SK-N-SH treated with all-trans-retinoic acid at 6 μM for 48 hours (cell line): ENCODE measurements at places on chromosomes 6 and 20.

DNA sequence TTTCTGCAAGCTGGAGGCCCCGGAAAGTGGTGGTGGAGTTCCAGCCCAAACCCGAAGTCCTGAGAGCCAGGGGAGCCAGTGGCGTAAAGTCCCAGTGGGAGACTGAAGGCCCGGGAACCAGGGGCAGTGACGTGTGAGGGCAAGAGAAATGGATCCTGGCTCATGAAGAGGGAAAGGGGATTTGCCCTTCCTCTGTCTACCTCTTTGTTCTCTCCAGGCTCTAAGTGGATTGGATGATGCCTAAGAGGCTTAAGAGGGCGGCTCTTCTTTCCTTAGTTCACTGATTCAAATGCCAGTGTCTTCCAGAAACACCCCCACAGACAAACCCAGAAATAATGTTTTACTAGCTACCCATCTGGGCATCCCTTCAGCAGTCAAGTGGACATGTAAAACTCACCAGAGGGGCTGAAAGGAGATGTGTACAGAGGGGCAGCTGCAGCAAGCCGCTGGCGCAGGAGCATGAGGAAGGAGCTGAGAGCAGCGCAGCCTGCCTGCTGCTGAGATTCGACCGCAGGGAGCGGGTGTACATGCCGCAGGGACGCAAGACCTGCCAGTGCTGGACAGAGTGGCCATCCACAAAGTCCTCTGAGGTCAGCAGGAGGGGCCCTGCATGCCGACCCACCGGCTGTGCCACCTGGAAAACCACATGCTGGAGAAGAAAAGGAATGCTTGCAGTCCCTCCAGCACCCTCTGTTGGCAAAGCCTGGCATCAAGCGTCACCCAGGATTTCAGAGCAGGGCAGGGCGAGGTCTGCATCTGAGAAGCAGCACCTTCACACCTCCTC lies 29.5 kb downstream of the CDYL start:
- peak; percentile 91 for ATAC-seq

DNA sequence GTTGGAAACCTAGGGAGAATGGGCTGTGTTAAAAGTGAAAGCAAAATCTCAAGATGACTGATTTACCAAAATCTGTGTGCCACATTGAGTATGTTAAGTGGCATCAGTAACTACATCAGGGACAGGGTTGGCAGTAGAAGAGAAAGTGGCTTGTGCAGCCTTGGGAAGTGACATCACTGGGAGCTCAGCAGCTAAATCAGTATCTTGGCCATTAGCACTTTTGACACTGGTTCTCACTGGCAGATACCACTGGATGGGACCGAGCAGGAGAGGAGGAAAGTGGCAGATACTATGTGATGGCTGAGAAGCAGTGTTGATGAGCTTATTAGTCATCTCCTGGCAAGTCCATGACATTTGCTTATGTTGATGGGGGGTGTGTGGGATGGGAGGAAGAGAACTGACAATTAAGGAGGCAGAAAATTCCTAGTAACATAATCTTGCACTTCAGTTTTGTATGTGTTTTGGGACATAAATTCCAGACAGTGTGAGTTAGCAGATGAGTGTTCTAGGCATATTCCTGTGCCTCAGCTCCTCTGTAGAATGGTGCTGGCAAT lies 322.2 kb downstream of the SOX4 start:
- peak; percentile 75 for ATAC-seq

- ATAC-seq: peak; percentile 91
These were observed 82.9 kb upstream of the MLN start for GRCh38 chr6:33886673-33887144.

GRCh38 chr6:168216117-168216516 lies 103.5 kb downstream of the DACT2 start:
- no peak for ATAC-seq

- peak; percentile 63 for ATAC-seq
These were observed 263.2 kb upstream of the PLN start for GRCh38 chr6:118284736-118285360.

DNA sequence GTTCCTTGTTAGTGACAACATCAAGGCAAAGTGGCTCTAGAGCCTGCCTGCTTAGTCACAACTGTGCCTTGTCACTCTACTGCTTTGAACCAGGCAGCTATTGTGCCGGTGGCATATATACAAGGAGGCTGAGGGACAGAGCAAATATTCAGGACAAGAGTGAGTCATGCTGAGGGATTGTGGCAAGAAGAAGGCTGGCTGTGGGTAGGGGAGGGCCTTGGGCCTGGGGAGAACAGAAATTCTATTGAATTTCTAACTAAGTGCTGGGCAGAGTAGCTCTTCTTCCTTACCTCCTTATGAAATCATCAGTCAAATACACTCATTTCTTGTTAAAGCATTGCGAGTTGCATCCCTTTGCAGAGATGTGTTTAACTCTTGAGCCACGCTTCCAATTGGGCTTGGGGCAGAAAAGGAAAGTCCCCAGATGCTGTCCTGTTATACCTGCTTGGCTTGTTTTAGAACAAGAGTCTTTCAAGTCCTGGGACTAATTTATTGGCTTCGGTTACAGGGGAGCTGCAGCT lies 59.7 kb downstream of the PFDN4 start:
- ATAC-seq: peak; percentile 88

DNA sequence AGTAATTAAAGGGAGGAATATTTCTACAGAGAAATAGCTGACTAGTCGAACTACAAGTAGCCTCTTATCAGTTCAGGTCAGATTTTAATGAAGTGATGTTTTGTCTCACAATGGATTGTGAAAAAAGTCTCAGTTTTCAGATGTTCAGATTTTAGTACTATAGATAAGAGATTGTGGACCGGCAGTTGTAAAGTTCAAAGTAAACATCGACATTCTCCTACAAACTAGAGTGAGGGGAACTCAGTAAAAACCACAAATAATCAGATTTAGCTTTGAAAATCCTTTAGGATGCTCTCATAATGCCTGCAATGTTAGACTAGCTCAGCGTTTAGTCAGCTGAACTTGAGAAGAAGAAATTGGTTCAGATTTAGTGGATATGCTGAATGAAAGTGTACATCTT lies 39.9 kb downstream of the RCAN2 start:
- ATAC-seq: no peak

DNA sequence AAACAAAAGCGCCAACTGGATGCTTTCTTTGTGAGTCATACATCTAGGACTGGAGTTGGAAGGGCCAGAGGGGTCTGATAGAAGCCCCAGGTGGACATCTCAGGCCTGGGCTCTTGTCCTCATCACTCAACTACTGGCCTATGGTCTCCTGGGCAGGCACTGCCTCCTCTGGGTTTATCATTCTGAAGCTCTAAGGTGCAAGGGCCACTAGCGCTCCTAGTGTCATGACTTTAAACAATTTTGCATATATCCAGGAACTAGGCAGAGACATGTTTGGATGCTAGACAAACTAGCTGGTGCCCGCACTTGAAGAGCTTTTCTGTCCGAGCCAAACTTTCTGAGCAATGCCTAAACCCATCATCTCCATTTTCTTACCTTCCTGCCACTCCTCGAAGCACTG lies 72.3 kb downstream of the CD164 start:
- ATAC-seq: no peak

DNA sequence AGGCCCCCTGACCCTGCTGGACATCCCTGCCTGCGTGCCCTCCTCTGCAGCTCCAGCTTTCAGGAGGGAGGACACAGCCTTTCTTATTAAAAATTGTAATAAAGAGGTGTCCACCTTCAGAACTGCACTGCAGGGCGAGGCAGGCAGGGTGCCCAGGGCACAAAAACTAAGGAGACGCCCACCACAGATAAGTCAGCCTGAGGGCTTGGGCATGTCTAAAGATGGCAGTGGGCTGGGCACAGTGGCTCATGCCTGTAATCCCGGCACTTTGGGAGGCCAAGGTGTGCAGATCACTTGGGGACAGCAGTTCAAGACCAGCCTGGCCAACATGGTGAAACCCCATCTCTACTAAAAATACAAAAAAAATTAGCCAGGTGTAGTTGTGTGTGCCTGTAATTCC lies 7.0 kb upstream of the C20orf144 start:
- ATAC-seq: no peak

GRCh38 chr20:41141153-41141815 lies 3.9 kb downstream of the PLCG1 start:
- ATAC-seq: no peak

DNA sequence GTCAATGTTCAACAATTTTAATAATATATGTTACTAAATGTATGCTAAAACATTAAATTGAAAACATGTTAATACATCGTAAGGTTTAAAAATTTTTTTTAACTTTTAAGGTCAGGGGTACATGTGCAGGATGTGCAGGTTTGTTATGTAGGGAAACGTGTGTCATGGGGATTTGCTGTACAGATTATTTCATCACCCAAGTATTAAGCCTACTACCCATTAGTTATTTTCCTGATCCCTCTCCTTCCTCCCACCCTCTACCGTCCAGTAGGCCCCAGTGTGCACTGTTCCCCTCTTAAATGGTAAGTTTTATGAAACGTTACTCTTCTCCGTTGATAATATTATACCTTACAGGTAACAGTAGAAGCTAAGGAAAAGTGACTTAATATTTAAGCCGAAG lies 15.8 kb downstream of the PDE7B start:
- ATAC-seq: no peak

DNA sequence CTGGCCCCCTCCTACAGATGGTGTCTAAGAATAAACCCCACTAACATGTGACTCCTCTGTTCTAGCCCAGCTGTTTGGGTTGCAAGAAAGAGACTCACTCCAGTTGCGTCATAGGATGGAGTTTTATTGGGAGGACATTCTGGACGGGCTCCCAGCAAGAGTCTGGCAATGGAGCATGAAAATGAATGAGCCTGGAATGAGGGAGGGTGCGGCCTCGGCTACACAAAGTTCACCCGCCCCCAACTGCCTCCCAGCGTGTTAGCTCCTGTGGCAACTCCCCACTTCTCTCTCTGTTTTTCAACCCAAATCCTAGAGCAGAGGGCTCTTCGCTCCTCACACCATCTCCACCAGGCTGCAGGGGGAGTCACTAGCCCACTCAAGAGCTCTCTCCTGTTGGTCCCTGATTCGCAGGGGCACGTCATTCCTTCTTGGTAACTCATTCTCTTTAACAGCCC lies 5.1 kb upstream of the ADAM33 start:
- peak; percentile 10; the same call in 2 of the 3 replicates for ATAC-seq

DNA sequence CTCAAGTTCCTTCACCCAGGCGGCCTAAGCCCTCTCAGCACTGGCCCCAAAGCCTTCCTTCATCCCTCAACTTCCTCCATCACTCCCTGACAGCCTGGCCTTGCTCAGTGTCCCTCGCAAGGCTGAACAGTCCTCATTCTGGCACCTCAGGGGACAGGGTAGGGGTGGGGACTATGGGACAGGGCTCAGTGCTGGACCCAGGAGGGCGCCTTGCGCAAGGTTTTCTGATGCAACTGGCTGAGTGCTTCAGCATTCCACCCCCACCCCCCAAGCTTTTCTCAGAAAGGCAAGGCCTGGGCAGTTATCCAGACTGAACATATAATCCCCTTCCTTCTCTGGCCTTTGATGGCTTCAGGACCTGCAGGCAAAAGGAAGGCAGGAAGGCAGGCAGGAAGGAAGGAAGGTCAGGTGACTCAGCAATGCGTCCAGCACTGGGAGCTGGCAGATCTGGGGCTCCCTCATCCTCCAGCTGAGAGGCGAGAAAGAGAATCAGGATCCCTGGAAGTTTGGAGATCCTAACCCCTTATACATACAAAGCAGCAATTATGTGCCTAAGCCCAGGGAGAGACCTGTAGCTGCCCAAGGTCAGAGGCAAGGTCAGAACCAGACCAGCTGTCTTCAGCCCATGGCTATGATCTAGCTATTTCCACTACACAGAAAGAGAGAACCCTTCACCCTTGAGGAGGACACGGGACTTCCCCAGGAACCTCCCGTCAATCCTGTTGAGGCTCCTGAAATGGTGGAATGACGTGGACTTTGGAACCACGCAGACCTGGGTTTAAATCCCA lies 8.6 kb upstream of the TRIB3 start:
- peak; percentile 72 for ATAC-seq

DNA sequence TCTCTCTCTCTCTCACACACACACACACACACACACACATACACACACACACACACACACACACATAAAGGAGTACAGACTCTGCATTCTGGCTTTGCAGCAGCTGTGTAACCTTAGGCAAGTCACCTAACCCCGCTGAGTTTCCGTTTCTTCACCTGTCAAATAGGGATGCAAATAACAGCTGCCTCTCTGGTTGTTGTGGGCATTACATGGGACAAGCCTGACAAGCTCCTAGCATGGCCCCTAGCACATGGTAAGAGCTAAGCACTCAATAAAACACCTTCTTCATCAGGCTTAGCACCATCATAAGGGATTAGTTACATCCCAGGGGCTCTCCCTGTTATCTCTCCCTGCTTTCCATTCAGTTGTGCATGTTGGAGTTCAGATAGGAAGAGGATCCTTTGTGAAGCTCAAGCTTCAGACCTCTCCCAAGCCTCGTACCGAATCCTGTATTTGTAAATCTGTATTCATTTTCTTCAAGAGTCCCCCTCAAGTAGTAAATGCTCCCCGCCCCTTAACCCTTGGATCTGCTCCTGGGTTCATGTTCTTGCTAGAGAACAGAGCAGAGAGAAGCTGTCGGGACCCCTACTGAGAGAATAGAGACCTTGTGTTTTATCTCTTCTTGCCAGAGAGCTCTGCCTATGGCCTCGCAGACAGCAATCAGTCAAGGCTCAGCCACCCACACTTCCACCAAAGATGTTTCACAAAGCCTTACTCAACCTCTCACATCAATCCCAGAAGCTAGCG lies 2.2 kb downstream of the SLC13A3 start:
- no peak; the same call in 2 of the 3 replicates for ATAC-seq
